ENCODE measurements at places on chromosomes 13 and 19. TPM values are rescaled to one million over a fixed set of nuclear protein-coding genes. Genes with fewer than 3 reads are reported as not detected.

Gene MAG
- total RNA-seq: not detected

Gene ZNF208
- 0.38 TPM for total RNA-seq

Gene POLR2I
- total RNA-seq: 97.7 TPM

Gene TNNI3
- not detected for total RNA-seq

Gene TNFSF11
- total RNA-seq: not detected

Measured in endothelial cell of coronary artery (primary cell).